ENCODE measurements at places on chromosomes 2 and 18.
A peak's percentile ranks its signal among the peaks of the same experiment; 100 is the strongest.

- no peak for DNase-seq
- H3K4me3 ChIP-seq = no peak overlapping the region
- H3K27ac ChIP-seq = no peak overlapping the region
- no peaks in the 10 kb centered on the region for H3K27me3 ChIP-seq
- no peaks in the 10 kb centered on the region for H3K4me1 ChIP-seq
Measured at GRCh38 chr2:164242409-164242808, 378.9 kb downstream of the GRB14 start.

DNA sequence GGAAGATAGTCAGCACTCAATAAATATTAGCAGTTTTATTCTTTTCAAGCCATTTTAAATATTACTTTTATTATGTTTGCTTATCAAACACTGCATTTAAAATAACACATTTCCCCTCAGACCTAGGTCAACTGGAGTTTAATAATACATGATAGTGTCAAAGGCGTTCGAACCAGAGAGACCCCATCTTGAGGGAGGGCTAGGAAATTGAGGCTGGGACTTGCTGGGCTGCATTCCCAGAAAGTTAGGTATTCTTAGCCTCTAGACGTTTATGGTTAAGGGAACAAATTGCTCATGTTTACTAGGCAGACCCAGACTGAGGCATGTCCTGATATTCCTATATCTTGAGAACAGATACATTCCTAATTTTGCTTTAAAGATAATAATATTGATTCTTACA lies 426.5 kb downstream of the METTL4 start:
- no peaks in the 10 kb centered on the region for H3K27me3 ChIP-seq
- no peak overlapping the region for H3K4me3 ChIP-seq
- H3K4me1 ChIP-seq = no peaks in the 10 kb centered on the region
- no peak overlapping the region for H3K27ac ChIP-seq

GRCh38 chr2:158726911-158727592 lies 68.1 kb upstream of the DAPL1 start:
- no peak for DNase-seq
- H3K27ac ChIP-seq = no peak overlapping the region
- no peaks in the 10 kb centered on the region for H3K4me1 ChIP-seq
- H3K4me3 ChIP-seq = no peak overlapping the region
- no peaks in the 10 kb centered on the region for H3K27me3 ChIP-seq

- no peaks in the 10 kb centered on the region for H3K27me3 ChIP-seq
- no peak overlapping the region for H3K4me3 ChIP-seq
- peaks cover 3% of the 10 kb centered on the region for H3K4me1 ChIP-seq
- no peak for DNase-seq
- H3K27ac ChIP-seq = no peak overlapping the region
Measured at GRCh38 chr18:7775843-7776242, 208.7 kb downstream of the PTPRM start.

DNA sequence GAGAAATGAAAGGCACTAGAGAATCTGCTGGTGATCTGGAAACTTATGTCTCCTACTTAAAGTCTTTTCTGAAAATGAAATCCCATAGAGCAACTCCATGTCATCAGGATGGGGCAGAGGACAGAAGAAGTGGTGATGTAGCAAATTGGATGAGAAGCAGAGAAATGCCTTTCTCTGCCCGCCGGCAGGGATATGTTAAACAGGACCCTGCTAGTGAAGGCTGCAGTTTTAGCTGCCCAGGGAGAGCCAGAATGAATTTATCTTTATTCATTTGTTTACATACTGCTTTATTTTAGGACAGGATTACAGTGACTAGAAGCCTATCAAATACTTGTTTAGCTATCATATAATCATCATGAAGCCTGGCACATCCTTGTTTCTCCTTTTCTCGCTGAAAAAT lies 247.0 kb downstream of the DOK6 start:
- H3K4me3 ChIP-seq = no peak overlapping the region
- H3K4me1 ChIP-seq = no peaks in the 10 kb centered on the region

- no peaks in the 10 kb centered on the region for H3K4me1 ChIP-seq
- no peak overlapping the region for H3K27ac ChIP-seq
- H3K36me3 ChIP-seq = no peaks in the 10 kb centered on the region
- no peak overlapping the region for H3K4me3 ChIP-seq
- no peak for DNase-seq
Measured at GRCh38 chr2:30074023-30074422, 72.8 kb upstream of the YPEL5 start.

GRCh38 chr2:210233487-210233886 lies 8.2 kb upstream of the ACADL start:
- DNase-seq = no peak
- H3K4me1 ChIP-seq = no peaks in the 10 kb centered on the region
- no peak overlapping the region for H3K4me3 ChIP-seq
- no peaks in the 10 kb centered on the region for H3K36me3 ChIP-seq

DNA sequence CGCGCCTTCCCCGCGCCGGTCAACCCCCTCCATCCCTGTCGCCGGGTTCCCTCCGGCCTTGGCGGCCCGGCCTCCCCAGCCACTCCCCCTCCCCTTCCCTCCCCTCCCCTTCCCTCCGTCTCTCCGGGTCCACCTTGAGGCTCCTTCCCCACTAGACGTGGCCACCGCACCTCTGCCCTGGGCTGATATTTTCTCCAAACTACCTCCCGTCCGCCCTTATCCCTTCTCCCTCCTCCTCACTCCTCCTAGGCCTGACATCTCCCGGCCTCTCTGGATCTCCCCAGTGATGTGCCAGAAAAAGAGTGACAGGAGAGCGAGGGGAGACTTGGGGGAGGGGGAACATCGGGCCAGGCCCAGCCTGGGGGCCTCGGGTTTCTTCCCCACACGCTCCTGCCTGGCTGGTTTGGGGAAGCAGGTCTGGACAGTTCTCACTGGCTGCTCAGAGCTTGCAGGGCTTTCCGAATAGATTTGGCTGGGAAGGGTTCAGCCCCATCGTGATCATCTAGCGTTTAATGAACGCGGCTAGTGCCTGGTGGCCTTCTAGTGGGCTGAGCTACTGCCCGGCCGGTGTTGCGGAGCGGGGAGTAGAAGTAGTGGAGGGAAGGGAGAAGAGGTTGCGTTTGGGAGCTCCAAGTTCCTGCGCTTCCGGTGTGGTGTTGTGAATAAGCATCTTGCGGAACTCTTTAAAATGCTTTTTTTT lies 641 bp downstream of the MAPRE3 start:
- H3K4me3 ChIP-seq = peak overlapping the region; percentile 84
- H3K27ac ChIP-seq = no peak overlapping the region
- DNase-seq = peak; percentile 39
- no peaks in the 10 kb centered on the region for H3K4me1 ChIP-seq
- H3K27me3 ChIP-seq = peaks cover 12% of the 10 kb centered on the region
